ENCODE measurements at places on chromosomes 12 and 14.

DNA sequence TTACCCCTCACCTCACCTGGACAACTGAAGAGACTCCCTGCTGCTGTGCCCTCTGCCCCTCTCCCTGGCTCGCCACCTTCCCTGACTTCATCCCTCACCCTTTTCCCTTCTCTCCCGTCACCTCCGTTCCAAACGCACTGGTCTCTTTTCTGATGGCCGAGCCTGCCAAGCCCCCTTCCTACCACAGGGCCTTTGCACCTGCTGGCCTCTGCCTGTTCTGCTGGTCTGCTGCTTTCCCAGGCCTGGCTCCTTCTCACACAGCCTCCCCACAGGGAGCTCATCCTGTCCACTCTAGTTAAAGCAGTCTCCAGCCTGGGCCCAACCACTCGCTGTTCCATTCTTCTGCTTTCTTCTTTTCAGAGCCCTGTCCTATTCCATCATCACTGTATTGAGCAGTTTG, 34.6 kb downstream of the RBM19 start:
- DNase-seq = no peak

DNA sequence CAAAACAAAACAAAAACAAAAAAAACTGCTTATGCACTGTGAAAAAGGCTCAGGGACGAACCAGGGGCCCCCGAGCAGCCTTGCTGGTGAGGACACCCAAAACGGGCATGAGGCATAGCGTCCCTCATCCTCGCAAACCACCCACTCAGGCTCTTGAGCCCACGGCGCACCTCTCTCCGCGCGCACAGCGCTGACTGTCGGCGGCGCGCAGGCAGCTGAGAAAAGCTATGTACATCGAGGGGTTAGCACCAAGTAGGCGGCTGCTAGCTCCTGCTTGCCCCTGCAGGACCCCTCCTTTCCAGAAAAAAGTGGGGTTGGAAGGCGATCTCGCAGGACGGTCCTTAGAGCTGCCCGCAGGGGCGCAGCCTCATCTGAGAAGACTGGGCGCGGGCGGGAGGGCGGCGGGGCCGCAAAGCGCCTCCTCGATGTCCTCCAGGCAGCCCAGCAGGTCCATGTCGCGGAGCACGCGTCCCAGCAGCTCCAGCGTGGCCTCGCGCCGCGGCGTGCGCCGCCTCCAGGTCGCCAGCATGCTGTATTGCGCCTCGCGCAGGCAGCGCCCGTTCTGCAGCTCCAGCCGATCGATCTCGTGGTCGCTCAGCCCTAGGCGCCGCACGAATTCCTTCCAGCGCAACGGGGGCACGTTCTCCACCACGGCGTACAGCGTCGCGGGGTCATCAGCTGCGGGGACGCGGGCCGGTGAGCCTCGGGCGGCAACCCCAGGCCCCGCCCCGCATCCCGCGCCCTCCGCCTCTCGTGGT, 12.8 kb downstream of the TNFRSF1A start:
- no peak for DNase-seq

GRCh38 chr14:29548948-29549370, 378.7 kb downstream of the PRKD1 start:
- peak; percentile 47 for DNase-seq

- DNase-seq = peak; percentile 37
Measured at GRCh38 chr12:104652910-104653309, 196.2 kb downstream of the CHST11 start.

GRCh38 chr12:104519190-104520019, 62.7 kb downstream of the CHST11 start:
- DNase-seq = no peak

- DNase-seq = no peak
Measured at GRCh38 chr12:5110345-5110744, 66.7 kb downstream of the KCNA5 start.

DNA sequence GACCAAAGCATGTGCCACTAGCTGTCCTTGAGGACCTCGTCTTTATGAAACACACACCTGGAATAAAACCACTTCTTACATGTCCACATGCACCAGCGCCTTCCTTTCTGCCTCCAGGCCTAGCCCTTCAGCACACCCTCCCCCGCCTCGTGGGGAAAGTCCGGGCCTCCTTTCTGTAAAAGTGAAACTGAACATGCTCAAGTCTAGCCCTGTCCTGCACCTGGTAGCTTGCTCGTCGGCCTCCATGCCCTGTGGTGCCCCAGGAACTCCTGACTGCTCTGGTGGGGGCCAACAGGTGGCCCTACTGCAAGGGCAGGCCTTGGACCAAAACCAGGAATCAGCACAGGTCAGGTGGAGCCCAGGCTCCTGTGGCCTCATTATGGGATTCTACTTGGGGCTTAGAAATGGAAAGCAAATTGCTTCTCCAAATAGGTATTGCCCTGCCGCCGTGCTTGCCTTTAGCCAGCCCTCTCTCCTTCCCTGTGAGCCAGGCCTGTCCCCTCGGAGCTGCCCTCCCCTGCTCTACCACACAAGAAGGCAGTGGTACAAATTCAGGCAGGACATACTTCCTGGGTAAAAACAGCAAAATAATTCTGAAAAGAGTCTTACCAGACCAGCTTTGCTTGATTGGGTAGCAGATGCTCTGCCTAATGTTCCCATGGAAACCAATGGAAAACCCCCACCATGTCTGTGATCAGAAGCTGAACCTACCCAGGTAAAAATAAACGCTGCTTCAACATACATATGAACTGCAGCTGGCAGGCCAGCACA, 43.5 kb downstream of the ERH start:
- peak; percentile 11 for DNase-seq

DNA sequence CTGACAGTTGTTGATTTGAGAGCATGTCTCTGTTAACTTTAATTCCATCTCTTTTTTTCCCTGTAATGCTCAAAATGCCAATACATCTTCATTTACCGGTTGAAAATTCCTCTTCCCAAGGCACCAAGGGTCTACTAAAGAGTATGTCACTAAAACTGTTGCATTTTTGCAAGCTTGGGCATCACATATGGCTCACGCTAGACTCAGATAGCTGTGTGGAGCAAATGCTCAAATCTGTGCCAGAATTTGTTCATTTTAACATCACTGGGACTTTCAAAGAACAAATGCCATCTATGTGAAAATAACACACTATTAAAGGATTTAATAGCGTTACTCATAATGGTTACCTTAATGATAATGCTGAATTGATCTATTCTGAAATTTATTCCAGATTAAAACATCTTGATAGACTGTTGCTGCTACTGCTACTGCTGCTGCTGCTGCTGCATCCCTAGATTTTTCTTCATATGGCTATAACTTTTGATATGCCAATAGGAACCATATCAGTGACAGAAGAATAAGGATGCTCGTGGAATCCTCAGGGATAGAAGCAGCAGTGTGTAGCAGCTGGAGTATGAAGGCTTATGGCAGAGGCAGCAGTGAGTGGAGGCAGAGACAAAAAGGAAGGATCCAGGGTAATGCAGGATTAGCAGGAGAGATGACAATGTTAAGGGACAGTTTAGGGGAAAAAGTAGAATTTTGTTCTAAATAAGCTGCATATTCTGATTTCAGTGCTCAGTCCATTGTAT, 57.3 kb downstream of the MGAT4C start:
- DNase-seq = no peak

DNA sequence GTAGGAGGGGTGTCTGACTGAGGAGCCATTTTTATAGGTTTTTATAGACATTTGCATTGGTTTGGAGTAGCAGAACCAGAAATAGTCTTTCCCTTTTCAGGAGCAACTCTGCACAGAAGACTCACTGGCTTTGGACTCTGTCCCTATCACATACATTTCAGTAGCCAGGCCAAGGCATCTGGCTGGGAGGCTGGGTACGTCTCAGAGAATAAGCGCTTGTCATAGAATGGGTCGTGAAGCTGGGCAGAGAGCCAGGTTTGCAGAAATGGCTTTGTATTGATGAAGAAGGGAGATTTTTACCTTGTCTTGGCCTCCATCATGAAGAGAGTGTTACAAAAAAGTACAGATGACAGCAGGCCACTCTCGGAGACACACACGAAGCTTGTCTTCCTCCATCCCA, 98.6 kb downstream of the CACNA1C start:
- no peak for DNase-seq

DNA sequence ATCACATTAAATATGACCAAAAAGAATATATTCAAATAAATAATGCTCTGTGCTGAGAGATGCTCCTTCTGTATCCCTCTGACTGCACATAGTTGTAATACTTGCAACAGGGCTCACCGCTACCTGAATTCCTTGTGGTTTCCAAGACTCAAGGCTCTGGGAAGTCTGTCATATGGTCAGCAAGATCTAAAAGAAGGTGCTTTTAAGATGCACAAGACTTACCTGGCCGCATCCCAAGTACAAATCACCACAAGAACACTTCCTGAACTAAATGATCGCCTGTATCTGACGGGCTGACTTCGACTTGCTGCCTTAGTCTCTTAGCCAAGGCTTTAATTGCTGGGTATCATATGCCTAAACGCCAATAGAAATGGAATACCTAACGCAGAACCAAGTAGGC, 67.2 kb downstream of the HECTD4 start:
- no peak for DNase-seq

- no peak for DNase-seq
Measured at GRCh38 chr12:48970702-48971334, 717 bp downstream of the WNT10B start.

GRCh38 chr12:50401500-50402081, 906 bp downstream of the LARP4 start:
- peak; percentile 63 for DNase-seq

GRCh38 chr12:94012590-94012989, 135.8 kb upstream of the PLXNC1 start:
- peak; percentile 46 for DNase-seq

DNA sequence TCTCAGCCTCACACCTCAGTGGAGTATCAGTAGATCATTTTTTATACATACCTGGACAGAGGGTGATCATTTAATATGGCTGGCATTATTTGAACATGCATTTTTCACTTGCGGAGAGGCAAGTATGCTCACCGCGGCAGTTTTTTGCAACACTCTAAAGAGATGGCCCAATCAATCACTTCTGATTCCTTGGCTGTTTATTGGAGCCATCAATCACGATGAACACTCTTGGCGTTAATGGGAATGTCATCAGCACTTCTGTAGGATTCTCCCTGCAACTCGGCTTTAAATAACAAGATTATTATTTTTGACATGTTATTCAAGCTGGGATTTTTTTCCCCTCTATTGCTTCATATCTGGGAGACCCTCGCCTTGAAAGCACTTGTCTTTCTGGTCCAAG, 46.9 kb upstream of the SLC24A4 start:
- DNase-seq = no peak

DNA sequence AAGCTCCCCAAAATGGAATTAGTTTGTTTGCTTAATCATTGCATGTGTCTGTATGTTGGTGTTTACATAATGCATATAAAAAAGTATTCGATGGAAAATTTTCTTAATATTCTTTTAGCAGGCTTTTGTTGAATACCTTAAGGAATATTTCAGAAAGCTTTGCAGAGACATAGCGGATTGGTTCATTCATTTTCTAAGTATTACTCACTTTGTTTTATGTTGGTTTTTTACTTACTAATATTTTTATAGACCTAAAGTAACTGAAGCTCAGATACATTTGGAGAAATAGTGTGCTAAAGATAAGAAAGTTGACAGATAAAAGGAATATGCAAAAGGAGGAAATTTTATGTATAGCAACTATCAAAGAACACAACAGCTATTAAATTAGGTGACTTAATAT, 191.0 kb downstream of the ERC1 start:
- DNase-seq = no peak

Measured in inflammatory macrophage treated with lipopolysaccharide for 4 hours (primary cell).